GM04503 (cell line): ENCODE measurements at places on chromosomes 1 and 21.

GRCh38 chr1:40183055-40183710 is 22.0 kb downstream of the RLF start:
- DNase-seq, result no peak

DNA sequence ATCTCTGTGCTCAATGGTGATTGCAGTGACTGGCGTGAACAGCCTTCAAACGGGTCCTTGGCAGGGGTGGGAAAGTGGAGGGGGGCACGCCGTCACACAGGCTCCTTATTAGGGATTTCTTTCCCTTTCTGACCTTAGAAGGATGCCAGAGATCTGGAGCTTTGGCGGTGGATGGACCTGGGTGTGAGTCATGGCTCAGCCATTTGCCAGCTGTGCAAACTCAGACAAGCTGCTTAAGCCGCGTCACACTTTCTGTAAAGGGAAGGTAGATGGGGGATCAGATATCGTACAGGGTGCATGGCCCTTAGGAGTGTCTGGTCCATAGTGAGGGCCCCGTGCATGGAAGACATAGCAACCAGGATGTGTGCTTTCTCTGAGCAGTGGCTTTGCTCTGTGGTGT is 48.3 kb upstream of the C1orf174 start:
- no peak for DNase-seq

DNA sequence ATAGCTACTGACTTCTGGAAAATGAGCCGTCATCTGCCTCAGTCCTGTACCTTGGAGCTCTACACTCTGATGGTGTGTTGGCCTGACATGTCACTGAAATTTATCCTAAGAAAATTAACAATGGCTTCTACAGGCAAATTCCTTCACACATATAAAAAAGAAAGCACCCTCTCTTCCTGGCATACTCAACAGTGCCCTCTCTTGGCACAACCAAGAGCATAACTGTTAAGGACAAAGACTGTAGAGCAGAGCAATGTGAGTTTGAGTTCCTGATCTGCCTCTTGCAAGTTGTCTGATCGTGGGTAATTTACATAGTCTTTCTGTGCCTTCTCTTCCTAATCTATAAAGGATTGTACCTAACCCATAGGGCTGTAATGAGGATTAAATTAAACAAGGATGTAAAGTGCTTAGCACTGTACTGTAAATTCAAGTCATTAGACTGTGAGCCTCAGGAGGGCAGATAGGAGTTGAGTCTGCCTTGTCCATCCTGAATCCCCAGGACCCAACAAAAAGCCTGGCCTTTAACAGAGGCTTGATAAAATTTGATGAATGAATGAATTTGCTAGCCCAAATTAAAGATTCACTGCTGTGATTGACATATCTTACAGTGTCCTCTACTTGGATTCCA is 83.5 kb downstream of the SYF2 start:
- no peak for DNase-seq

GRCh38 chr1:9494936-9495758 is 44.1 kb upstream of the SLC25A33 start:
- no peak for DNase-seq

DNA sequence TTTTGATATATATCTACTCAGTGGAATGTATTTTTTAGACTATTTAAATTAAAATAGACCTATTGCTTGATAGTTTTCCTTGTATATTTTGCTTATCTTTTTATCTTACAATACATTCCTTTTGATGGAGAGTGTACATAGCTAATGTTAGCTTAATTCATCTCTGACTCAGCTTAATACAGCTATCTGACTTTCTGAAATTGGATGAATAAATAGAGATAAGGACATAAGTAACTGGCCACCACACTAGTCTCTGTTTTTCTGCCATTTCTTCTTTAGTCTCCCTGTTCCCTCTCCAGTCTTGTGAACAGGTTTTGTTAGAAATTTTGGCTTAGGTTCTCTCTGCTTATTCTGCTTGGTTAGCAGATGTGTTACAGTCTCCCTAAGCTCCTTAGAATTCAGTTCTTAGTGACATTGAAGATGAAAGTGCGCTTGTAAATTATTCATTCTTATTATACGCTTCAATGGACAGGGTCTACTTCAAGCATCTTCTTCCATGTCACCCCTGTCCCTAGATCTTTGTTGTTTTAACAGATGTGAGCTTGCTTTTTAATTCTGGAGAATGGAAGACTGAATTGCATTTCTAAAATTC is 59.6 kb downstream of the XPR1 start:
- no peak for DNase-seq

DNA sequence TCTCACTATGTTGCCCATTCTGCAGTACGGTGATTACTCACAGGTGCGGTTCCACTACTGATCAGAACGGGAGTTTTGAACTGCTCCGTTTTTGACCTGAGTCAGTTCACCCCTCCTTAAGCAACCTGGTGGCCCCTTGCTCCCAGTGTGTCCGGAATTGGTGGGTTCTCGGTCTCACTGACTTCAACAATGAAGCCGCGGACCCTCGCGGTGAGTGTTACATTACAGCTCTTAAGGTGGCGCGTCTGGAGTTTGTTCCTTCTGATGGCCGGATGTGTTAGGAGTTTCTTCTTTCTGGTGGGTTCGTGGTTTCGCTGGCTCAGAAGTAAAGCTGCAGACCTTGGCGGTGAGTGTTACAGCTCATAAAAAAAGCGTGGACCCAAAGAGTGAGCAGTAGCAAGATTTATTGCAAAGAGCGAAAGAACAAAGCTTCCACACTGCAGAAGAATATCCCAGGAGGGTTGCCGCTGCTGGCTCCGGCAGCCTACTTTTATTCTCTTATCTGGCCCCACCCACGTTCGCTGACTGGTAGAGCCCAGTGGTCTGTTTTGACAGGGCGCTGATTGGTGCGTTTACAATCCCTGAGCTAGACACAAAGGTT is 17.6 kb upstream of the PARP1 start:
- DNase-seq, result no peak

DNA sequence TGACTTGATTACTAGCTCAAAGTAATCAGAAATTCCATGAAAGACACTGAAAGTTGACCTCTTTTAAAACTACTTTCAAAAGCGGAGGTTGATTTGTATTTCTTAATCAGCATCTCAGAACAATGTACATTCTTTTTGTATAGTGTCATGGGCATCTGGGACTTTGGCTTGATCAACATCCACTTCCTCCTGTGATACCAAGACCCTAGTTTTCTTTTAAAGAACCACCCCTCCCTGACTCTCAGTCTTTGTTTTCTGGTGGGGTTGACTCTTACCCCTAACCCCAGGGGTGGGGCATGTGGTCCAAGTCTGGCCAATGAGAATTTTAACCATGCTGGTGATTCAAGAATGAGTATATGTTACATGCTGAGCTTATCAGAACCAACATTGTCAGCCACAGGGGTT is 21.7 kb upstream of the IRF2BP2 start:
- DNase-seq, result peak; percentile 75

DNA sequence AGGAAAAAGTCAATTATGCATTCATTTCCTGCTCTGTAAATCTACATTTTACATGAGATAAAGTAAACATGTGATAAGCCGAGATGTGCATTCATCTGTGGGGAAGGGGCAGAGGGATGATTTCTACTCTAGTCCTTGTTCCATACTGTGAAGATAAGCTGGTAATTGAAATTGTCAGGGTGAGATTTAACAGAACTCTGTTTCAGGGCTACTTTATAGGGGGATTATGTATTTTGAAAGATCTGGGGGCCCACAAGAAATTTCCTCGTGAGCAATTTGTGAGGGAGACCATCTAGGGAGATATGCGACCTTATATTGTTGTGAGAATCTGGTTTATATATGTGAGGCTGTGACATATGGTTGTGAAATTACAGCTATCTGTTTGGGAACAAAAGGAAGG is 73.1 kb upstream of the KCNK1 start:
- DNase-seq, result no peak

GRCh38 chr1:41578712-41579335 is 94.3 kb upstream of the EDN2 start:
- no peak for DNase-seq

- DNase-seq, result no peak
Observed at GRCh38 chr1:119966020-119966419, 69.7 kb upstream of the ADAM30 start.
